ENCODE measurements at places on chromosomes 12 and 14. TPM values are rescaled to one million over a fixed set of nuclear protein-coding genes. Genes with fewer than 3 reads are reported as not detected.
A peak's percentile ranks its signal among the peaks of the same experiment; 100 is the strongest.

GRCh38 chr12:107330831-107331431 lies 237.6 kb upstream of the CRY1 start:
- H3K4me3 ChIP-seq, result no peak overlapping the region
- peaks cover 6% of the 10 kb centered on the region for H3K27me3 ChIP-seq
- H3K36me3 ChIP-seq, result no peaks in the 10 kb centered on the region
- no peak for DNase-seq
- no peak overlapping the region for H3K27ac ChIP-seq

DNA sequence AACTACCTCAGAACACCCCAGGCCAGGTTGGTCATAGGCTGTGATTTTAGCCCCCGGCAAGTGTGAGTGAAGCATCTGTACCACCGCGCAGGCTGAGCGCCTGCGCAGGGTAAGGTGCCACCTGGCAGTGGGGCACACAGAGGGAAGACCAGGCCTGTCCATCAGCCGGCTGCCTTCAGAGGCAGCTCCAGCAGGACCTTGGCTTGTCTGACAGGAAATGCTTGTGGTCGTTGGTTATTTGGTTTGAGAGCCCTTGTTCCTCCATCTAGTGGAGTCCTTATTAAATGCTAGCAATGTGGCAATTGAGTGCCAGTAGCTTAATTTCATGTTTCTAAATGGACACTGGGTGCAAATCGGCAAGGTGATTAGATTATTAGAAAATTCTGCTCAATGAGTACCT lies 27.5 kb downstream of the SLC25A29 start:
- H3K27me3 ChIP-seq, result no peaks in the 10 kb centered on the region
- no peak overlapping the region for H3K27ac ChIP-seq
- H3K36me3 ChIP-seq, result no peaks in the 10 kb centered on the region
- no peak for DNase-seq
- H3K4me3 ChIP-seq, result no peak overlapping the region

Gene LIN7A
- 9.9 TPM for total RNA-seq

DNA sequence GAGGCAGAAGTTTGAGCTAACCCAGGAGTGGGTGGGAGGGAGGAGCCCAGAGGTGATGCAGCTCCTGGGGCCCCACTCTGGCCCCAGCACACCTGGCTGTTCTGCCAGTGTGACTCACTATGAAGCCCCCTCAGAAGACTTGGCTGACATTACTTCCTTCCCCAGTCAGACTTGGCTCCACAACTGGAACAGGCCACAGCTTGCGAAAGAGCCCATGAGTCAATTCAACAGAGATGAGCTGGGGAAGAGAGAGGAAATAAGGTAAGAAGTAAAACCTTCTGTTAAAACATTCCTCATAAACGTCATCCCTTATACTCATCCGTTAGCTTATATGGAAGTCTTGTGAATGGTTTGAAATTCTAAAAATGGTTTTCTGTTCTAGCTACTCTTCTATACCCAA lies 245.9 kb downstream of the ADAMTS20 start:
- H3K4me3 ChIP-seq, result no peak overlapping the region
- H3K27me3 ChIP-seq, result no peaks in the 10 kb centered on the region
- DNase-seq, result peak; percentile 31
- H3K36me3 ChIP-seq, result no peaks in the 10 kb centered on the region
- no peaks in the 10 kb centered on the region for H3K4me1 ChIP-seq
- no peak overlapping the region for H3K27ac ChIP-seq

GRCh38 chr14:85702191-85702590 lies 172.2 kb downstream of the FLRT2 start:
- H3K4me3 ChIP-seq, result no peak overlapping the region
- no peak for DNase-seq
- no peaks in the 10 kb centered on the region for H3K27me3 ChIP-seq

DNA sequence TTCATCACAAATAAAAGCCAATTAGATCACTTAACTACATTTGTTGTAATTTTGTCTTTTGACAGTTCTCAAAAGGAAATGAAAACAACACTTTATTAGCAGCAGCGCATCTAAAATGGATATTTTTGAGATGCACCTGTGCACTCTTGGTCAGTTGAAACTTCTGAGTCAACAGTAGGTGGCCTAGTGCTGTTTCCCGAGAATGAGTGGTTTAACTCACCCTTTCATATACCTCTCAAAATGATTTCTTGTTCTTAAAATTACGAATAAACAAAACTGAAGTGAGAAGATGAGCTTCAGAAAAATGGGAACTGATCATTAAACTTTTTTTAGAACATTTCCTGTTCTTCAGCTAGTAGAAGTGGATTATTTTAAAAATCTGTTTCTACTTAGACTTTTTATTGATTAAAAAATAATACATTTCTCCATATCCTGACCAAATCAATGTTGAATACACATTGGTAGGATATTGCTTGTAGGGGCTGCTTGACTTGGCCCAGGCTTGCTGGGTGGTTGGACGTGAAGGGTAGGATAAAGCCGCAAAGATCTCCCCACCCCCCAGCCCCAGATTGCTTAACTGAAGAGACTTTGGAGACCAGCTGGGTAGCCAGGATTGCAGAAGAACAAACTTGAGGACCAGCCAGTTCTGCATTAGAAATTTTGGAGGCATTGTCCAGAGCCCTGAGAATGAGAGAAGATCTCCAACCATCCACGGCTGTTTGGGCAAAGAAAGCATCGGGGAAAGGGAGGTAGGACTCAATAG lies 22.3 kb upstream of the STK38L start:
- no peaks in the 10 kb centered on the region for H3K27me3 ChIP-seq
- no peaks in the 10 kb centered on the region for H3K4me1 ChIP-seq
- DNase-seq, result no peak
- H3K36me3 ChIP-seq, result no peaks in the 10 kb centered on the region
- no peak overlapping the region for H3K4me3 ChIP-seq
- no peak overlapping the region for H3K27ac ChIP-seq
